IPS-NIHi11 (cell line): ENCODE measurements at places on chromosomes 5 and 9.
A peak's percentile ranks its signal among the peaks of the same experiment; 100 is the strongest.

GRCh38 chr5:176733406-176734262, 76.7 kb upstream of the UNC5A start:
- no peak for DNase-seq

- no peak for DNase-seq
Observed at GRCh38 chr5:5560016-5560415, 137.5 kb downstream of the ICE1 start.

DNA sequence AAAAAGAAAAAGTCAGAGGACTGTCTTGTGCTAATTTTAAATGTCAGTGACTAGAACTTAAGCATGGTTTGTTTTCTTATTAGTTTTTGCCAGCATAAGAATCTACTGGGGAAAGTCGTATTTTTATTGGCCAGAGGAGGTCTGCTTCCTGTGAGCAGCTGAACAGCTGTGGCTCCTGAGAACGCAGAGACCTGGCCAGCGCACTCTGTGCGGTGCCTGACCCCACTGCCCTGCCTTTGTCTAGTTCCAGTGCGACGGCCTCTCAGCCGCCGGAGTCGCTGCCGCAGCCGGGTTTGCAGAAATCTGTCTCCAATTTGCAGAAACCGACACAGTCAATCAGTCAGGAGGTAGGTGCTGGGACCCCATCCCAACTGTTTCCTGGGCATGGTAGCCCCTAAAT, 42.5 kb downstream of the PRRC2B start:
- no peak for DNase-seq

- DNase-seq: no peak
Observed at GRCh38 chr5:31329715-31330114, 136.2 kb downstream of the CDH6 start.

DNA sequence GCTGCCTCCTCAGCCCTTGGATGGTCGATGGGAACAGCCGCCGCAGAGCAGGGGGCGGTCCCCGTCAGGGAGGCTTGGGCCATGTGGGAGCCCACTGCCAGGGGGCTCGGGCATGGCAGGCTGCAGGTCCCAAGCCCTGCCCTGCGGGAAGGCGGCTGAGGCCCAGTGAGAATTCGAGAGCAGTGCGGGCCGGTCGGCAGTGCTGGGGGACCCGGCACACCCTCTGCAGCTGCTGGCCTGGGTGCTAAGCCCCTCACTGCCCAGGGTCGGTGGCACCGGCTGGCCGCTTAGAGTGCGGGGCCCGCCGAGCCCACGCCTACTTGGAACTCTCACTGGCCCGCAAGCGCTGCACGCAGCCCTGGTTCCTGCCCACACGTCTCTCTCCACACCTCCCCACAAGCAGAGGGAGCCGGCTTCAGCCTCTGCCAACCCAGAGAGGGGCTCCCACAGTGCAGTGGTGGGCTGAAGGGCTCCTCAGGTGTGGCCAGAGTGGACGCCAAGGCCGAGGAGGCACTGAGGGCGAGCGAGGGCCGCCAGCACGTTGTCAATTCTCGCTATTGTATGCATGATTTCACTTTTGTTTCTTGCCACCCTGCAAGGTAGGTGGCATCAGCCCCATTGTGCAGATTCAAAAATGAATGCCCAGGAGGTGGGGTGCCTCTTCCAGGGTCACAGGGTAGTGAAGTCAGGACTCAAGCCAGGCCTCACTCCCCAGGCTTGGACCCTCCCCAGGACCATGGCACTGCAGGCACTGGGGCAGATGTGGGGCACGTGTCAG, 48.6 kb downstream of the COL15A1 start:
- no peak for DNase-seq

DNA sequence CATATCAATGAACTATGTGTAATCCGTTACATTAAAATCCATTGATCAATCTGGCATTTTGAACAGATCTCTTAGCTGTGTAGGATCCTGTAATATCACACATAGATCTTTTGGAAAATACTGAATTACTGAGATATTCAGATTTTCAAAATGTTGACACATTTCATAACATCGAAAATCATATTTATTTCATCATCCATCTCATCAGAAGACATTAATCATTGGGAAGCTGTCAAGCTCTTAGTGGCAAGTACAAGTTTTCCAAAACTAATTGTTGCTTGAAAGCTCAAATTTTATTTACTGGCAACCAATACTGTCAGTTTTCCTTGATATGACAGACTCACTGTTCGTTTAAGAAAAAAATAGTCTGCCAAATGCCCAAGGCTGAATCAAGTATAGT, 8.5 kb downstream of the NR6A1 start:
- DNase-seq: no peak

GRCh38 chr9:133752739-133753446, 14.7 kb upstream of the SARDH start:
- DNase-seq: no peak

GRCh38 chr5:32828492-32828891, 117.4 kb downstream of the NPR3 start:
- DNase-seq: no peak

DNA sequence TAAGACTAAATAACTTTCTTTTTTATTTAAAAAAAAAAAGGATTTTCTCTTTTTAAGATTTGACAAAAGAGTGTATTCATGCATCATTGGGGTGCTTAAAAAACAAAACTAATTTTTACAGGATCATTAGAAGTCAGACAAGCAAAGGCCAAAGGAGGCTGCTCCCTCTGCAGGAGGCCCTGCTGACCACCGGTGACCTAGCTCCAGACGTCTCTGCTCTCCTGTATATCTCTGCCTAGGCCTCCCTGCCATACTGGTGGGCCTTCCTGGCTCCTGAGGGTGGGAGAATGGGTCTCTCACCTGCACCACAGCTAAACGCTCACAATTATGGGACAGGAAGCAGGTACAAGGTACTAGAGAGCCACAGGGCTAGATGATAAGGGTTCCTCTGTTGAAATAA, 36.6 kb downstream of the CSF2 start:
- DNase-seq: no peak

- no peak for DNase-seq
Observed at GRCh38 chr5:126982202-126982601, 48.2 kb downstream of the MARCHF3 start.

DNA sequence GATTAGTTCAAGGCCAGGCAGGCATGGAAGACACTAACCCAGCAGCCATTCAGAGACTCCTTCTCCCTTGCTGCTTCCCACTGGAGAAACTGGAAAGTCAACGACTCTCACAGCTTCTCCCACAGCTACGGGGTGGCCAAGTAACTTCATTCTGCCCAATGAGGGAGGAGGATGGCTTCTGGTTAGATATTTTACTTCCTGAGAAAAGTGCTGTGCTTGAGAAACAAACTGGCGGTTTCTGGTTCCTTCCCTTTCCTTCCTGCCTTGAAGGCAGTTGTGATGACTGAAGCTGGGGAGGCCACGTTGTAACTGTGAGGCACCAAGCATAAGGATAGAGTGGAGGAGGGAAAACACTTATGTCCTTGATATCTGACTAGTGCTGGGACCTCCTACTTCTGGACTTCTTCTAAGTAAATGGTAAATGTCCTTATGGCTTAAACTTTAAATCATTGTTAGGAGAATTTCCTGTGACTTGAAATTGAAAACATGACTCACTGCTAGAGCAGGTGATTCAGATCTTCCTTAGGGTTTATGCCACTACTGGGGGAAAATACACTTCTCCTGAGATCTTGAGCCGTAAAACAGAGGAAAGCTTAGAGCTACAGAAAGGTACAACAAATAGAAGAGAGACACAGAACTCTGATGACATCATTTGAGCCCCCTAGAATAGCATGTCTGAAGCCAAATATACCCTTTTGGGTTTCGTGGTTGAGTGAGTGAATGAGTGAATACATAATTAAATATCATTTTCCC, 3.1 kb upstream of the GNPDA1 start:
- DNase-seq: no peak

- peak; percentile 36 for DNase-seq
Observed at GRCh38 chr5:82364497-82364896, 86.3 kb upstream of the RPS23 start.

GRCh38 chr5:55650386-55650785, 61.7 kb downstream of the SLC38A9 start:
- DNase-seq: no peak

DNA sequence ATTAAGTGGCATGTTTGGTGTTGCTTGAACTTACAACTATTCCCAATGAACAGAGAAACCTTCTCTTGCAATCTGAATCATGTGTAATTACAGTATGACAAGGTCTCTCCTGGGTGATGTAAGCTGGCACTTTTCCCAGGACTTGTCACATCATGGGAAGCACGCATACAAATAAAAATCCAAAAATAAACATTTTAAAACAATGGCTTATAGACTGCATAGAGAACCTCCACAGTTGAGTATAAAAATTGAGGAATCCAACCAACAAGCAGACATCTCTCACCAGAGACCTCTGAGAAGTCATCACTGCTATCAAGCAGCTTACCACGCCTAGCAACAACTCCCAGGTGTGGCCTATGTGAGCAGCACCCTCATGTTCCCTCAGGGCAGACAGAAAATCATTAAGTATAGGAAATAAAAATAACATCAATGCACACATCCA, 3.9 kb downstream of the MLLT3 start:
- no peak for DNase-seq

GRCh38 chr9:10014889-10015288, 597.9 kb downstream of the PTPRD start:
- no peak for DNase-seq

DNA sequence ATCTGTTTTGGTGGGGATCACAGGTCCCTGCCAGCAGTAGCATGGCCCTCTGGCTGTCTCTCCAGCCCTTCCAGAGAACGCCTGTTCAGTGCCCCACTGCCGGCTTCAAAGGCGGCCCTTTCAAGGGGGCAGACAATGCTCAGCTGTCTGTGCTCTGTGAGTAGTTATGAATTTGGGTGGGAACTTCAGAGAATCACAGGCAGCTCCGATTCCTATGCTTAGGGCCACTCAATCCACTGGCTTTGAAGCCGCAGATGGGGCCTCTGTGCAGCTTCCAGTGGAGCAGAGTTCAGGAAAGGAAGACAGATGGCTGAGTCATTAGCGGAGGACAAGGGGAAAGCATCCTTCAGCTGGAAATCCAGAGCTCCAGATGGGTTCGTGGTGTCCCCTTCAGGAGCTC, 42.4 kb downstream of the NKX2-5 start:
- DNase-seq: no peak

GRCh38 chr9:28396058-28396457, 822.8 kb upstream of the C9orf72 start:
- no peak for DNase-seq

- no peak for DNase-seq
Observed at GRCh38 chr5:28014779-28015178, 976.4 kb upstream of the CDH9 start.

- DNase-seq: no peak
Observed at GRCh38 chr5:158699298-158699880, 400.3 kb downstream of the EBF1 start.

GRCh38 chr9:124292696-124293593, 35.2 kb downstream of the NEK6 start:
- no peak for DNase-seq

DNA sequence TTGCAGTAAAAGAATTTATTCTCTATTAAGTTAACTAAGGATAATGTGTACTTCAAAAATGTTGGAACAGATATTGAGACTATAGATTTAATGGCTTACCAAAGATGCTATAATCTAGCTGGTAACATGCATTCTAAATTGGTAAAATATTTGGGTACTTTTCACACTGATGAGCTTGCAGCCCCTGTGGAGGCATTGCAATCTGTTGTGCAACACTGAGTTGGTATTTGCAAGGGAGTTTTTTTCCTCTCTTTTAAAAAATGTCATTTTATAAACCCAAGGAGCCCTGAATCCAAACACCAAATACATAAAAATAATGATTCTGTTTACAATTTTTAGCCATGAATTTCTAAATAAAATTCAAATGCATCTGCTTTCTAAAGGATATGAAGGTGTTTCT, 944.8 kb downstream of the DTWD2 start:
- no peak for DNase-seq

GRCh38 chr9:93824386-93825294, 130.5 kb downstream of the BARX1 start:
- no peak for DNase-seq

DNA sequence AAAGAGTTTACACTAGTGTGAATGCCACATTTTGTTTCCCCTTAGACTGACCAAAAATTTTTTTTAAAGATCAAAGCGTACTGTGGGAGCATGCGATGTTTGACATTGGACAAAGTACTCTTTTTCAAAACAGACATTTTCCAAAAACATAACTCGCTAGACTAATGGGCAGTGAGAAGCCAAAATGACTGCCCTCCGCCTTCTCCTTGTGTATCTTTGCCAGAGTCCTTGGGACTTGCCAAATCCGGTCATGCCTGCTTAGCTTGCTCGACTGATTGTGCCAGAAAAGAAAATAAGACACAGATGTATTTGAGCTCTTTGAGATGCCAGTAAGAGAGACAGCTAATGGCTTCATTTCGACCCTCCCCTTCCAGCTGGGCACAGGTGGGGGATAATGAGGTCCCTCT, 157.5 kb downstream of the MAPKAP1 start:
- DNase-seq: no peak

GRCh38 chr5:110851357-110851756, 112.5 kb downstream of the SLC25A46 start:
- DNase-seq: no peak

DNA sequence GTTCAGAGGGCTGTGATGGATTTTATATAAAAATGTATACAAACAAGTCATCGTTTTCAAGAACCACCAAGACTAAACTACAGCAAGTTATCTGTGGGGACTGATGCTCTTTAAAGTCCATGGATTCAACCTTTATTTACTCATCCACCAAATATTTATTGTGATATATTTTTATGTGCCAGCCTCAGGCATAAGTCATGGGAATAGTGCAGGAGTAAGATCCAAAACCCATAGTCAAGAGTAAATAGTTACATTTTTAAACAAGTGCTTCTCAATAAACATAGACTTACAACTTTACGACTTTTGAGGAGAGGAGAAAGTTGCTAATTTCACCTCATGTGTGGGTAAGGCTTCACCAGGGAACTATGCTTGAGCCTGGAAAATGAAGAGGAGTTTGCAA, 24.6 kb downstream of the MACIR start:
- no peak for DNase-seq

GRCh38 chr5:57199866-57200265, 26.0 kb downstream of the GPBP1 start:
- peak; percentile 15 for DNase-seq

DNA sequence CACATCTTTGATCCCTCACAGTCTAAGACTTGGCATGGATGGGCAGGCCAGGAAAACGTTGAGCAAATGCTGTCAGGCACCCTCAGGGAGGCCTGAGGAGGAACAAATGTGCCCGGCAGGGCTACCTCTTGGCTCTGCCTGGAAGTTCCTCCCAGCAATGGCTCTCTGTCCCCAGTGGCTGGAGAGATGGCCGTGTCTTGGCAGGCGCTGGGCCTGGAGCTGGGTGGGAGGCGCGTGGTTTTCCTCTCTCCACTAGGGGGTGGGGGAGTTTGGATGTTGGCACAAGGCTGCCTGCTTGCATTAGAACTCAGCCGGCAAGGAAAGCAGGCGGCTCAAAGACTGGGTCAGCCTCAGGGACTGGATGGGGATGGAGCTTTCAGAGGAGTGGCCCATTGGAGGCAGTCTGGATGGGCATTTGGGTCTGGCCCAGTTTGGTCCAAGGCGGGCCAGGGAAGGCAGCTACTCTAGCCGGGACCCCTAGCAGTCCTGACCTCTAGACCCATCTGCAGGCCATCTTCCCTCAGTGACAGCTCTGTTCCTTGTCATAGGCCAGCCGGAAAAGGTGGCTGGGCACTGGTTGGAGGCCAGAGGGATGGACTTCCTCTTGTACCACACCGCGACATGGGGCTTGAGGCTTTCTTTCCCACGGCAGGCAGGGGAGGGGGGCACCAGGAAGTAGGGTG, 68.2 kb upstream of the STC2 start:
- peak; percentile 74 for DNase-seq

GRCh38 chr5:16883806-16884205, 52.3 kb downstream of the MYO10 start:
- no peak for DNase-seq

- no peak for DNase-seq
Observed at GRCh38 chr5:59756373-59757035, 137.0 kb downstream of the PDE4D start.
